ENCODE measurements at places on chromosomes 2 and 18.

GRCh38 chr18:35662293-35663062, 80.9 kb downstream of the GALNT1 start:
- H3K4me1 ChIP-seq = no peaks in the 10 kb centered on the region
- H3K4me3 ChIP-seq = no peak overlapping the region
- peaks cover 41% of the 10 kb centered on the region for H3K36me3 ChIP-seq
- H3K27me3 ChIP-seq = no peaks in the 10 kb centered on the region
- DNase-seq = no peak

GRCh38 chr2:8502316-8502715, 179.5 kb upstream of the ID2 start:
- no peaks in the 10 kb centered on the region for H3K27me3 ChIP-seq
- no peak for DNase-seq
- no peak overlapping the region for H3K4me3 ChIP-seq
- no peaks in the 10 kb centered on the region for H3K4me1 ChIP-seq
- no peaks in the 10 kb centered on the region for H3K36me3 ChIP-seq
- no peak overlapping the region for H3K27ac ChIP-seq

DNA sequence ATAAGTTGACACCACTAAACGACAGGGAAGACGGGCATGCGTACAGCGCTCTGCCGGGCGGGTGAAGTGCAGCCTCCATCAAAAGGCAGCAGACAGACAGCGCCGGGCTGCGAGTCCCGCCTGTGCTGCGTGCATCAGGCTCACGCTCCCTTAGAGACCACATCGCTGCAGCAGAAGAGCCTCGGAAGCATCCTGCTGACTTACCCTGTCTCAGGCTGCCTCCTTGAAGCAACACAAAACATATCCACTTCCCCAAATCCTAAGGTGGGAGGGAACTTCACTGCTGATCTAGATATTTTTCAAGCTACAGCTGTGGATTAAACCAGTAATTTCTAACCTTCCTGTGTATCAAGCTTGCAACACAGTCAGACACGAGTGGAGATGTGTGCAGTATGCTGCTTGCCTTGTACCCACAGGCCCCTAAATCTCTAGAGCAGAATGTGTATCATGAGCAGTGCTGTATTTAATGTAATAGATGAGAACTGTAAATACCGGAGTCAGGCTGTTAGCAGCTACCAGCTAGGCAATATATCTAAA, 6.4 kb downstream of the MYT1L start:
- no peak overlapping the region for H3K4me3 ChIP-seq
- H3K36me3 ChIP-seq = no peaks in the 10 kb centered on the region
- DNase-seq = no peak
- no peaks in the 10 kb centered on the region for H3K4me1 ChIP-seq
- no peak overlapping the region for H3K27ac ChIP-seq

GRCh38 chr2:230418341-230419016, 2.5 kb downstream of the SP100 start:
- no peaks in the 10 kb centered on the region for H3K27me3 ChIP-seq
- H3K27ac ChIP-seq = no peak overlapping the region
- peaks cover 8% of the 10 kb centered on the region for H3K4me1 ChIP-seq
- no peak overlapping the region for H3K4me3 ChIP-seq
- peak; percentile 68 for DNase-seq

DNA sequence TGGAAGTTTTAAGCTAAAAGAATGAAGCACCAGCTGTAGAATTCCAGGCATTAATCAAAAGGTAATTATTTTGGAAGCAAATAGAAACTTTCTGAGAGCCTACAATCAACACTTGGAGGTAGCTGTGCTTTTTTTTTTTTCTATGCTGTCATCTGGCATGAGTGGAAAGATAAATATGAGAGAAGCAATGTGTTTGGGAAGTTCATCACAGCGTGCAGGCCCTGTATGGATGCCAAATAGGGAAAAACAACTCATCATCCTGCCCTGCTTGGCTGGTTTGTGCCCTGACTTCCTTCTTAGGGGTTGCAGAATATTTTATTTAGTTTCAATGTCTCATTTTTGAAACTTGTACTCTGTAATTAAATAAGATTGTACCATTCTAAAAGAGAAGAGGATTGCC, 437.4 kb downstream of the PIK3C3 start:
- H3K27ac ChIP-seq = no peak overlapping the region
- H3K27me3 ChIP-seq = no peaks in the 10 kb centered on the region
- DNase-seq = no peak
- H3K4me1 ChIP-seq = no peaks in the 10 kb centered on the region
- H3K4me3 ChIP-seq = no peak overlapping the region

GRCh38 chr2:70009762-70010575, 48.5 kb upstream of the ASPRV1 start:
- no peak overlapping the region for H3K4me3 ChIP-seq
- no peaks in the 10 kb centered on the region for H3K4me1 ChIP-seq
- H3K27ac ChIP-seq = no peak overlapping the region
- no peaks in the 10 kb centered on the region for H3K36me3 ChIP-seq
- no peak for DNase-seq
- H3K27me3 ChIP-seq = no peaks in the 10 kb centered on the region

GRCh38 chr2:158221063-158222020, 119.7 kb downstream of the UPP2 start:
- no peaks in the 10 kb centered on the region for H3K27me3 ChIP-seq
- H3K4me3 ChIP-seq = no peak overlapping the region
- no peaks in the 10 kb centered on the region for H3K36me3 ChIP-seq
- H3K4me1 ChIP-seq = peaks cover 2% of the 10 kb centered on the region

GRCh38 chr2:74917702-74918619, 40.5 kb upstream of the POLE4 start:
- no peaks in the 10 kb centered on the region for H3K27me3 ChIP-seq
- peak; percentile 87 for DNase-seq
- no peaks in the 10 kb centered on the region for H3K36me3 ChIP-seq
- H3K4me1 ChIP-seq = peaks cover 6% of the 10 kb centered on the region
- no peak overlapping the region for H3K4me3 ChIP-seq
- no peak overlapping the region for H3K27ac ChIP-seq

- H3K36me3 ChIP-seq = no peaks in the 10 kb centered on the region
- DNase-seq = no peak
- H3K4me3 ChIP-seq = no peak overlapping the region
- no peaks in the 10 kb centered on the region for H3K4me1 ChIP-seq
- H3K27ac ChIP-seq = no peak overlapping the region
Measured at GRCh38 chr2:11314487-11314886, 29.9 kb downstream of the ROCK2 start.

DNA sequence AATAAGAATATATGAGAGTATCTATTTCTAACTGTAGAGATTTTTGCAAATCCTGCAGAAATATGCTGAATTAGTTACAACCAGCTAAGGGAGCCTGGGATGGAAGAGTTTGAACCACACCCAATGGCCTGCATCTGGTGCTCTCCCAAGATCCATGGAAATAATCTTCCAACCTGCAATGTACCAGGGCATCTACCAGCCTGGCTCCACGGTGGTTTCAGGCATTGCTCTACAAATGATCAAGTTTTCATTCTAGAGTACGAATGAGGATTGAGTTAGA, 61.4 kb upstream of the IL1R1 start:
- H3K4me1 ChIP-seq = peaks cover 2% of the 10 kb centered on the region
- no peak for DNase-seq
- H3K36me3 ChIP-seq = no peaks in the 10 kb centered on the region
- H3K27me3 ChIP-seq = no peaks in the 10 kb centered on the region
- H3K4me3 ChIP-seq = no peak overlapping the region
- no peak overlapping the region for H3K27ac ChIP-seq

GRCh38 chr2:100140582-100140981, 1.8 kb downstream of the AFF3 start:
- no peak for DNase-seq
- H3K27me3 ChIP-seq = no peaks in the 10 kb centered on the region
- H3K4me3 ChIP-seq = no peak overlapping the region
- H3K36me3 ChIP-seq = no peaks in the 10 kb centered on the region
- no peaks in the 10 kb centered on the region for H3K4me1 ChIP-seq

DNA sequence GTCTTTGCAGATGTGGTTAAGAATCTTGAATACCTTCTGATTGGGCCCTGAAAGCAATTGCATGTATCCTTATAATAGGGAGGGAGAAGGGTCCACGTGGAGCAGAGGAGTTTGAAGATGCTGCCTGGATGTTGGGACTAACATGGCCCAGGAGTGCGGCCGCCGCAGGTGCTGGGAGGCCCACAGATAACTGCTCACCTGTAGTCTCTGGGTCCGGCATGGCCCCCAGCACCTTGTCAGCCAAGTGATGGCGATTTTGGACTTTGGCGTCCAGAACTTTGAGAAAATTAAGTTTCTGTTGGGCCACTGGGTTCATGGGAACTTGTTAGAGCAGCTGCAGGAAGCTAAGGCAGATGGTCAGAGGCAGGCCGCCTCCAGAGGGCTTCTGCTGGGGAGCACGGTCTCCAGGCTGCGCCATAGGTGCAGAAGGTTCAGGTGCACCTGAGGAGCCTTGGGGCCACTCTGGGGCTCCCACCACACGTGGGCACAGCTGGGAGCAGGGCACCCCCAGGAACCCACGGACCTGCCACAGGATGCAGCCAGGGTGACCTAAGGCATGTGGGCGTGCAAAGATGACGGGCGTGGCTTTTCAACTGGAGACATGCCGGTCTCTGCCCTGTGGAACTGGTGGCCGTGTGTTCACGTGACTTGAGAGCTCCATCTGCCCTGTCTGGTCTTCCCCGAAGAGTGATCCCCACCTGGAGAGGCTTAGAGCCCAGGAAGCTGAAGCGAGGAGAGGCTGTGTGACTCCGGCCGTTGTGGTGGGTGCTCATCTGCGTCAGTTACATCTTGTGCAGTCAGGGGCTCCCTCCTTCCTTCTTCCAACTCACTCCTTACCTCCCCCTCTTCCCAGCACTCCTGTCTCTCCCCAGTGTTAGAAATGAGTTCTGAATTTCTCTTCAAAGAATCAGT, 277.3 kb downstream of the AGAP1 start:
- H3K27me3 ChIP-seq = no peaks in the 10 kb centered on the region
- H3K27ac ChIP-seq = no peak overlapping the region
- no peak overlapping the region for H3K4me3 ChIP-seq
- H3K36me3 ChIP-seq = peaks cover 23% of the 10 kb centered on the region

GRCh38 chr2:207289295-207290018, 123.7 kb upstream of the KLF7 start:
- no peaks in the 10 kb centered on the region for H3K4me1 ChIP-seq
- H3K27me3 ChIP-seq = no peaks in the 10 kb centered on the region
- H3K4me3 ChIP-seq = no peak overlapping the region
- H3K36me3 ChIP-seq = no peaks in the 10 kb centered on the region

- H3K27ac ChIP-seq = no peak overlapping the region
- H3K27me3 ChIP-seq = peaks cover 11% of the 10 kb centered on the region
- DNase-seq = no peak
- H3K4me3 ChIP-seq = no peak overlapping the region
- no peaks in the 10 kb centered on the region for H3K4me1 ChIP-seq
Measured at GRCh38 chr2:60840880-60841279, 40.5 kb upstream of the REL start.

DNA sequence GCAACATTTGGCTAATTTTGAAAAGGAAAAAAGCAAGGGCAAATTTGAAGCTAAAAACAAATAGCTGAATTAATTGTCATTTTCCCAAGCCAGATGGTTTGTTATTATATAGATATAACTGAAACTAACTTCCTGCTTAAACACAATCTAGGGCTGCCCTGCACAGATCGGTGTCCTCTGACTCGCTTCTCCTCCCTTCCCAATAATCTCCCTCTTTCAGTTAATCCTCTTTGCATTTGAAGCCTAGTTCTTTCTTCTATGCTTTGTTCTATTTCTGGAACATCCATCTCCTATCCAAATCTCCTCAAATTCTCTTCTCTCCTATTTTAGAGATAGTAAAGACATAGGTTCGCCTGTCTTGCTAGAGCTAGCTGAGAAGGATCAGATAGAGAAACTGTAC, 328.1 kb downstream of the SLC8A1 start:
- no peak for DNase-seq
- no peaks in the 10 kb centered on the region for H3K27me3 ChIP-seq
- peaks cover 1% of the 10 kb centered on the region for H3K4me1 ChIP-seq
- no peaks in the 10 kb centered on the region for H3K36me3 ChIP-seq
- H3K4me3 ChIP-seq = peak overlapping the region; percentile 46

DNA sequence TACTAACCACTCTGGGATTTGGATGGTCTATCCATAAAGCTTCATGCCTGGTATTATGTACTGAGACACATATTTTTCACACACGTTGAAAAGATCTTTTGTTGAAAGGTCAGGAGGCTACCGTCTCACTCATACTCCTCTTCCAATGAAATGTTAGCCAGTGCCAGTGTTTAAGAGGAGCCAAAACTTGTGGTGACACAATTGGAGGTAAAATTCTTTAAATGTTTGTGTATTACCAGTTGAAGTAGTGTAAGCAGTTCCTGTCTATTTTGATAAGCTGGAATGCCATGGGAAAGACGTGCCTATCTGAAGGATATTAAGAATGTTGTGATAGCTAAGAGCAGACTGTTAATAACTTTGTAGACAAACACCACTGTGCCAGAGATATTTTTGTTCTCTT, 32.1 kb downstream of the MARCHF7 start:
- H3K27ac ChIP-seq = peak overlapping the region; percentile 18
- peaks cover 95% of the 10 kb centered on the region for H3K36me3 ChIP-seq
- H3K4me3 ChIP-seq = no peak overlapping the region
- H3K27me3 ChIP-seq = no peaks in the 10 kb centered on the region
- H3K4me1 ChIP-seq = peaks cover 3% of the 10 kb centered on the region

DNA sequence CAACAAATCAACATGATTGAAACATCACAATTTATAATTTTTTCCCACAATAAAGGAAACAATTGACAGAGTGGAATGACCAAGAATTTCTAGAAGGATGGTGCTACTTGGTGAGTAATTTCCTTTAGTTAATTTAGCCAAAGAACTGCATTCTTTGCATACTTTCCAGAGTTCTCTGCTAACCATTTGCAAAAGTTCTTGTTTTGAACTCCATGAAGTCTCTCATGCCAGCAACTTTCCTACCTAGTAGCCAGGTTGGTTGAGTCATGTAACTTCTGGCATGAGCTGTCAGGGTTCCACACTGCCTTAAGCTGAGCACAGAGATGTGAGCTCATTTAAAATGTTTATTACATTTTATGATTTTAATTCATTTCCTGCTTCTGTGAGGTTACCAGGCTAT, 539.6 kb downstream of the PID1 start:
- no peak overlapping the region for H3K4me3 ChIP-seq
- H3K27me3 ChIP-seq = no peaks in the 10 kb centered on the region
- no peaks in the 10 kb centered on the region for H3K4me1 ChIP-seq
- DNase-seq = peak; percentile 46
- peak overlapping the region; percentile 35 for H3K27ac ChIP-seq

GRCh38 chr2:213122725-213123124, 28.7 kb downstream of the IKZF2 start:
- H3K4me3 ChIP-seq = no peak overlapping the region
- no peak for DNase-seq
- H3K36me3 ChIP-seq = no peaks in the 10 kb centered on the region
- no peaks in the 10 kb centered on the region for H3K4me1 ChIP-seq

- H3K4me1 ChIP-seq = peaks cover 6% of the 10 kb centered on the region
- no peaks in the 10 kb centered on the region for H3K36me3 ChIP-seq
- no peak for DNase-seq
- no peak overlapping the region for H3K27ac ChIP-seq
- H3K4me3 ChIP-seq = no peak overlapping the region
Measured at GRCh38 chr2:113291191-113291590, 12.5 kb upstream of the PAX8 start.

Data from mesenchymal stem cell (in vitro differentiated cells and primary cell).